GM18507 (cell line): ENCODE measurements at places on chromosomes 2 and 18.

DNA sequence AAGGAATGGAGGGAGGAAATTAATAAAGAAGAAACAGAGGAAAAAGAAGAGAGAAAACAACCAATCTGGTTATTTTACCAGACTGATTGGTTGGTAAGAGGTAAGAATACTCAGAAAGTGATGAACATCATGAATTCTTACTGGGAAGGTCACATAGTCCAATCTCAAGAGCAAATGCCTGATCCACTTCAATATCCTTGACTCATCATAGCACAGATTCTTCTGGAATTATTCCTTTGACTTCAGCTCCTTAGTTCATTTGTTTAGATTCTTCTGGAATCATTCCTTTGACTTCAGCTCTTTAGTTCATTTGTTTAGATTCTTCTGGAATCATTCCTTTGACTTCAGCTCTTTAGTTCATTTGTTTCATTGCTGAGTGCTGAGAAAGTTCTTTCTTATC is 2030.6 kb upstream of the CELF4 start:
- DNase-seq, result no peak

DNA sequence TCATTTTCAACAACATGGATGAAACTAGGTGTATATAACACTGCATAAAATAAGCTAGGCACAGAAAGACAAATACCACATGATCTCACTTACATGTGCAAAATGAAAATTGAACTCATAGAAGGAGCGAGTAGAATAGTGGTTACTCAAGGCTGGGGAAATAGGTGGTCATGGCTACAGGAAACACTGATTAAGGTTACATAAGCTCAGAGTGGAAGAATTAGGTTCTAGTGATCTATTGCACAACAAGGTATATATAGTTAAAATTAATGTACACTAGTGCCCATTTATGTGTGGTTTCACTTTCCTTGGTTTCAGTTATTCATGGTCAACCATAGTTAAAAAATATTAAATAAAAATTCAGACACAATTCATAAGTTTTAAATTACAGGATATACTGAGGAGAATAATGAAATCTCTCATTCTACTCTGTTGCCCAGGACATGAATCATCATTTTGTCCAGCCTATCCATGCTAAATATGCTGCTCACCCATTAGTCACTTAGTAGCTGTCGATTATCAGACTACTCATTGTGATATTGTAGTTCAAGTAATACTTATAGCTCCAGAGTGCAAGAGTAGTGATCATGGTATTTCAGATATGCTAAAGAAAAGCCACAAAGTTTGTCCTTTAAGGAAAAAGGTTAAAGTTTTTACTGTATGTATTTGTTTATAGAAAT is 1530.9 kb upstream of the LRRTM1 start:
- no peak for DNase-seq

DNA sequence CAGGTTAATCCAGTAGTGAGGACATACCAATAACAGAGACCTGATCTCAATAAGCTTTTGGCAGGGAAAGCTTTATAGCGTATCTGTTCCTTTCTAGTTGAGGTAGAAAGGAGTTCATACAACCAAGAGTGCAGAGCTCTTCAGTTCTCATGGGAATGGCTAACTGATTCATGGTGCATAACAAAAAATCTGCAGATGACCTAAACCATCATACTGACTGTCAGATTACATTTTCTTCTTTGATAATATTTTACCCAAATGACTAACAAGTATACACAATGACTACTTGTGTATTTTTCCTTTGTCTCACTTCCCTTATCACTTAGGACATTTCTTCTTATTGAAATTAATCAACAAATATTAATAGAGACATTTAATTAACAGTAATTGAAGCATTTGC is 140.0 kb upstream of the SERTAD2 start:
- no peak for DNase-seq

- no peak for DNase-seq
These were observed 12.2 kb upstream of the EFHD1 start for GRCh38 chr2:232621186-232621585.

DNA sequence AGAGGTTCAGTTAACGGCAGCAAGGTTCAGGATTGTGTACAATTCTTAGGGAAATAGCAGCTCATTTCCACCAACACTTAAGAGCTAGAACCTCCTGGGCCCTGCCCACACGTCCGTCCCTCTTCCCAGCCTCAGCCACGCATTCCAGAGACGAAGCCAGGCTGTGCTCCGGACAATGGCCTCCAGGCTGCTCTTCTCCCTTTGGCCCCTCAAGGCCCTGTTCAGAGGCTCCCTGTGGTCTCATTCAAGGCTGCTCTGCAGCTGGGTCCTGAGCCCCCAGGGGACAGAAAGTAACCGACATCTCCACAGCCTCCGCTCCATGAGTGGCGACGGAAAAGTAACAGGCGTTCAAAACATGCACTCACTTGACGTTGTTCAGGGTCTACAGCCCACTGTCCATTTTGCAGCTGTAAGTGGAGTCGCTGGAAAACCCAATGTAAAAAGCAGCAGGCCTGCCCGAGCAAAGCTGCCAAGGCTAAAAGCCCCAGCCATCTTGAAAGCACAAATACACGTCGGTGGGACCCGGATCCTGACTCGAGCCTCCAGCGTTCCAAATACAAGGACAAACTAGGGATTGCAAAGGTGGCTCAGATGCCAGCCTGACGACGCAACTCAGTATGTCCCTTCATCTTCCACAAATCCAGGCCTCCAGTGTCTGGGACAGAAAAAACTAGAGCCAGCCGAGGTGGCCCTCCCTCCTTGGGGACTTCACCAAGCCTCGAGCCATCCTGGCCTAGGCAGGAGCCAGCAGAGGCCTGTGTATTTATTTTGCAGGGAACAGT is 76.9 kb downstream of the NDUFA10 start:
- no peak for DNase-seq

DNA sequence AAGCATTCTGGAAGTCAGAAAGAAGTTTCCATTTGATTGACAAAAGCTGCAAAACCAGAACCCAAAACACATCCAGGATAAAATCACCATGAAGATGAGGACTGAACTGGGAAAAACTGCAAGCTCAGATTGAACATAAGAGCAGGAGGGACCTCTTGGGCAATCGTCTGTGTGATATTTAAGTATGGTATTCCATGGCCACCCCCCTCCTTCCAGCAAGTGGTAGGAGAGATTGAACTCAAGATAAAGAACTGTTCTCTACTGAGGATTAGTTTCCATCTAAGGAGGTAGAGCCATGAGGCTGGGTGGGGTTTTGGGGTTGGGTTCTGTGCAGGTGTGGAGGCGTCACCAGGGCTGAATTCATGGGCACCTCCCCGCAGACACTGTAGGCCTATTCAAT is 251.1 kb downstream of the NCKAP5 start:
- no peak for DNase-seq

DNA sequence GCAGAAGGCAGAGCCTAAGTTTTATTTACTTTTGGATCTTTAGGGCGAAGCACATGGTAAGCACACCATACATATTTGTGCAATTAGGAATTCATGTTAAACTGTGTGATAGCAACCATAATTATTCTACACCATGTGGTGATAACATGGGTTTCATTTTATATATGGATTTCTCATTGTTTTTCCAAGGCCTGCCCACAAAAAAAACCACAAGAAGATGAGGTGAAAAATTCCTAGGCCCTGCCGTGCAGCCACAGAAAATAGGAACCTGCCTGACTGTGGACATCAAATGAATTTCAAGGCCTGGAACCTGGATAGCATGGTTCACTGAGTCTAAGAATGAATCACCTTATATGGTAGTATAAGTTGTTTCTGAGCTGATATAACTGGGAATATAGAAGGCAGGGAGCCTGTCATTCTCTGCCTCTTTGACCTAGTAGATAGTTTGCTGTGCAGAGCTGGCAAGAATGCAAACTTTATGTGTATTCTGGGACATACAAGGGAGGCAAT is 22.4 kb upstream of the SSB start:
- DNase-seq, result no peak

- no peak for DNase-seq
These were observed 66.5 kb downstream of the ABI2 start for GRCh38 chr2:203394519-203395227.

- DNase-seq, result no peak
These were observed 120.9 kb upstream of the DCC start for GRCh38 chr18:52219102-52219501.

DNA sequence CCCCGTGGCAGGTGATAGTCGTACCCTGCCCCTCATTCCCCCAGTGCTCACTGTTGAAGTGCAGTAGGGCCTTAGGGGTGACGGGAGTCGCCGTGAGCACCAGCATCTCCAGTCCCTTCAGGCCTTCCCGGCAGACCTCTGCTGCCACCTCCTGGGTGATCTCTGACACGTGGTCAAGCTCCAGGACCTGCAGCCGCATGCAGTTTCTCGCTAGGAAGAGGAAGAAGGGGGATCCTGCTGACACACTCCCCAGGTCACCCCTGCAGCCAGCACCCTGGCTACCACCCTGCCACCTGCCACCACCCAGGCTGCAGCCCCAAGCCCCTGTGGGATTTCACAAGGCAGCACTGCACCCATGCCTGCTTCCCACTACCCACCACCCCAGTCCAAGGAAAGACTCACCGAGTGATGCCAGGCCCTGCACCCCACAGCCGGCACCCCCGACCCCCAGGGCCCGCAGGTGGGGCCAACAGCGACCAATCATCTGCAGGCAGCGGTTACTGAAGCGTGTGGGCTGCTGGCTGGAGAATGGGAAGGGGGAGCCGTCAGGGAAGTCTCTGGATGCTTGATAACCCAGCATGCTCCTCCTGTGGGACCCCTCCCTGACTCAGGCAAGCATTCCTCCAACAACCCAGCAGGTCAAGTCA is 23.8 kb downstream of the FBXO41 start:
- DNase-seq, result no peak

DNA sequence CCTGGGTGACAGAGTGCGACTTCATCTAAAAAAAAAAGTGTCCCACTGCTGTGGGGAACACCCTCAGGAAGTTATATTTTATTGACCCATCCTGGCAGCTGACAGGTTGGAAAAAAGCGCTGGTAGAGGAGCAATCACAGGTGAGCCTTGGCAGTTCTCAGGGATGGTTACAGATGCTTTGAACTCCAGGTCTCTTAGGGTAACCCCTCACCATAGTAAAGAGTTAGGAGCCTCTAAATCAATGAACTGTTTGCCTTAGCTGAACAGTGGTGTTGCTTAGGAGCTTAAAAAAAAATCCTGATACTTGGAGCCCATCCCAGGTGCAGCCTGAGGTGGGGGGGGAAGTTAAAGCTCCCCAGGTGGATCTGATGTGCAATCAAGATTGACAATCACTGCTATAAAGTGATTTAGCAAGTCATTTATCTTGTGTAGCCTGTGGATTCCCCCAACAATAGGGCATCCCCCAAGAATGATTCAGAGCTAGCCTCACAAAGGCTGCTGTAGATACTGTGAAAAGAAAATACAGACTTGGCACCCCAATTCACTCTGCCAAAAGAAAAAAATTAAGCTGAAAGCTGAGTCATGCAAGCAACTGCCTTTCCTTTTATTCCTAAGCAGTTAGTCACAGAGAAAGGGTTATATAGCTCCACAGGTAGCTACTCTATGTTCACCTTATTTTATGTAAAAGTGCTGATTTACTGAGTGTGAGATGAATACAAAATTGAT is 14.8 kb downstream of the SLC16A14 start:
- no peak for DNase-seq
